Stimulated activated CD4-positive, alpha-beta T cell treated with anti-CD3 and anti-CD28 coated beads, Interleukin-4, amount 100 ng/mL, for 24 hours (primary cell): ENCODE measurements at places on chromosomes 5 and 9.

GRCh38 chr5:1509346-1510085 lies 14.2 kb downstream of the LPCAT1 start:
- no peak for DNase-seq

- DNase-seq, result no peak
Observed at GRCh38 chr5:59769041-59769360, 124.5 kb downstream of the PDE4D start.

DNA sequence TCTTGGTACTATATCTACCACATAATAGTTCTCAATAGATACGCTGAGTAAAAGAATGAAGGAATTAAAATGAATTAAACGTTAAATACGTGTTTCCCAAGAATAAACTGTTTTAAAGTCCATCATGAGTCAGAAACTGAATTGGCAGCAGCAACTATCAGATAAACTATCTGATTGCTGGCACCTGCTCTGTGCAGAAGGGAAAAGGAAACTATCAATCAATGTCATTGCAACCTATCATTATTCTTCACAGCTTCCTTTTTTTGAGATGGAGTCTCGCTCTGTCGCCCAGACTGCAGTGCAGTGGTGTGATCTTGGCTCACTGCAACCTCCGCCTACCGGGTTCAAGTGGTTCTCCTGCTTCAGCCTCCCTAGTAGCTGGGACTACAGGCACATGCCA lies 8.8 kb upstream of the WDR36 start:
- no peak for DNase-seq

DNA sequence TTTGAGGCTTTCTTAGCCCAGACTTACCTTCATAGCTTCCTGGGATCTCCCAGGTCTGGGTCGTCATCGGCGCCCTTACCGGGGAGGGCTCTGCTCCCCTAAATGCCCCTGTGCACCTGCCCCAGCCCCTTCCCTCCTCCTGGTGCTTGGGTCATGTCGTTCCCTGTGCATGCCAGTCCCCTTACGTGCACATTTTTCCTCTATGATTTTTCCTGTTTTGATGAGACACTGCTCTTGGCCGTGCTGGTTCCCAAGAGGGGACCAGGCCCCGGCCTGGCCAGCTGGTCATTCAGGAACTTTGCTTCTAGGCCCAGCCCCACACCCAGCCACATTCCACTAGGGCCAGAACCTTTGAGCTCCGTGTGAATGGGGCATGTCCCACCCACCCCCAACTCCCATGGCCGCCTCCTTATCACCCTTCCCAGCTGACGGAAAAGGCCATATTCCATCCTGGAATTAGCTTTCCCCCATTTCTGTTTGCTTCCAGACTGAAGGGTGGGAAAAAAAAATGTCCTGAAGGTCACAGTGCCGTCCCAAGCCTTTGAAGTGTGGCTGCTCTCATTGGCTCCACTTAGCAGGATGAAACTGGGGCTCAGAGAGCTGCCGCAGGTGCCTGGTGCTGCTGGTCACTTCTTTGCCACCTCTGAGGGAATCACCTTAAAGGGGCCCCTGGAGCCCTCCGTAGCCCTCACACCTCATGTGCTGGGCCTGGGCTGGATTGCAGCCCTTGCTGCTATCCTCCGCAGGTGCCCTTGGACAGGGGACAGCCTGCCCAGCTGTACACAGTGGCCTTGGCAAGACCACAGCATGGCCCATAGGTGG lies 25.1 kb downstream of the ERGIC1 start:
- no peak for DNase-seq

DNA sequence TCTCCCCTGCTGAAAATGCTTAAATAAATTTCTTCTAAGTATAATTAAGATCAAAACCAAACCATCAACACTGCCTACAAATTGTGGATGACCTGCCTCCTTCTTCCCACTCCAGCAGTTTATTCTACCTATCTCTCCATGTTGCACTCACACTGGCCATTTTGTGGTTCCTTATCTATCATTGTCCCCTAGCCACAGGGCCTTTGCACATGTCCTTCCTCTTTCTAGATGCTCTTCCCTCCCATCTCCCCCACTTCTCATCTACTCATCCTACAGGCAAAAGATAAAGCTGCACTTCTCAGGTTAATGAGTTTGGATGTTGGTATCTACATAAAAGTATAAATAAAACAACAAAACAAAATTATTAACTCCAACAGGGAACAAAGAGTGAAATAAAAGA lies 70.6 kb upstream of the CCNG1 start:
- no peak for DNase-seq

DNA sequence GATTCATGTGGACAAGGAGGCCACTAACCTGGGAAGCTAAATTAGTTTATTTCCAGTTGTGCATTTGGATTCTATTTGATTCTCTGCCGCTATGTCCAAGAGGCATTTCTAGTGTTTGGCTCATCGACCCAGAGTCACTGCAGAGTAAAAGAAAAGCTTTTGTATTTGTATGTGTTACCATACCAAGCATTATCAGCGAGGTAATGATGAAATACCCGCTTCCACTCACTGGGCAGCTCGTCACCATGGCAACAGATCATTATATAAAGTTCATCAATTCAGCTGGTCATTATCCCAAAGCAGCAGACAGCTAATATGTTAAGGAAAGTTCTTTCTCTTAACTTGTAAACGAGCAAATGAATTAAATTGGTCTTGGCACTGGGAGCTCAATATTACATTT lies 380.3 kb downstream of the SEMA5A start:
- DNase-seq, result no peak
